ENCODE measurements at places on chromosomes 11 and 22.
A peak's percentile ranks its signal among the peaks of the same experiment; 100 is the strongest.

- DNase-seq = no peak
These were observed 46.1 kb upstream of the RFPL3 start for GRCh38 chr22:32311551-32312071.

DNA sequence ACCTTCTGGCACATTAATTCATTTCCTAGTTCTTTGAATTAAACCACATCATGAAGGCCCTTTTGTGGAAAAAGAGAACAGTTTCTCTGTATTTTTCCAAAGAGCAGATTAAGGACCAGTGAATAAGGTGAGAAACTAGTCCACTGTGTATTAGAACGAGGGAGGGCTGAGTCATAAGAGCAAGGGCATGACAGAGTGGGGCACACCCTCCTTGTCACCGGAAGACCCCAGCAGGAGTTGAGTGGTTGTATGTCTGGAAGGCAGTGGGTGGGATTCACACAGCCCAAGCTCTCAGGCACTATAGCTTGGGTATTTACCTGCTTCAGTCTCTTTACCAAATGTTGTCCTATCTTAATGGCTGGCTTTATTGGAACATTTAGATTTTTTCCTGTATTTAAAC, 86.8 kb downstream of the BMAL1 start:
- no peak for DNase-seq

DNA sequence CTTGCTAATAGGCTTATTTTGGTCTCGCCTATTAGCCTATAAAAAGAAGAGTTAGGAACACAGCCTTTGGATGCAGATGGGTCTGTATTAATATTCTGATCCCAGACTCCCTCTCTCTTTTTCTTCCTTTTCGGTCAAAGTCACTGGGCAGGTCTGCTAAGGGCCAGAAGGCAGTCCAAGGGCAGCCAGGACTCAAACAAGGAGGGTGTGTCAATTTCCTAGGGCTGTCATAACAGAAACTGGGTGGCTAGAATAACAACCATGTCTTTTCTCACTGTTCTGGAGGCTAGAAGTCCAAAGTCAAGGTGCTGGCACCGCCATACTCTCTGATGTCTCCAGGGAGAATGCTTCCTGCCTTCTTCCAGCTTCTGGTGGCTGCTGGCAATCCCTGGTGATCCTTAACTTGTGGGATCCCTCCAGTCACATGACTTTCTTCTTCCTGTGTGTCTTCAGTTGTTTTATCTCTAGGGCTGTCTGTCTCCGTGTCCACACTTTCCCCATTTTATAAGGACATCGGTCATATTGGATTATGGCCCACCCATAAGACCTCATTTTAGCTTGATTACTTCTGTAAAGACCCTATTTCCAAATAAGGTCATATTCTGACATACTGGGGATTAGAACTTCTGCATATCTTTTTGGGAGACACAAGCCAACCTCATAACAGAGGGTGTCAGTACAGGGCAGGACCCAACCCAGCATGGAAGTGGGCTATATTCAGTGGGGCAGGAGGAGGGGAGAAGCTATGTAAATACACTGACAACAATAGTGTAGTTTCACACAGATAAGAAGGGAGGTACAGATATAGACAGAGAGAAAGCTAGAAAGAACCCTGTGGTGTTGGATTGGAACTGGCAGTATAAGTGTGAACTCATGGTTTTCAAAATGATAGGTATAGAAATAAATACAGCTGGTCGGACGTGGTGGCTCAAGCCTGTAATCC, 5.9 kb upstream of the CSF2RB start:
- no peak for DNase-seq

DNA sequence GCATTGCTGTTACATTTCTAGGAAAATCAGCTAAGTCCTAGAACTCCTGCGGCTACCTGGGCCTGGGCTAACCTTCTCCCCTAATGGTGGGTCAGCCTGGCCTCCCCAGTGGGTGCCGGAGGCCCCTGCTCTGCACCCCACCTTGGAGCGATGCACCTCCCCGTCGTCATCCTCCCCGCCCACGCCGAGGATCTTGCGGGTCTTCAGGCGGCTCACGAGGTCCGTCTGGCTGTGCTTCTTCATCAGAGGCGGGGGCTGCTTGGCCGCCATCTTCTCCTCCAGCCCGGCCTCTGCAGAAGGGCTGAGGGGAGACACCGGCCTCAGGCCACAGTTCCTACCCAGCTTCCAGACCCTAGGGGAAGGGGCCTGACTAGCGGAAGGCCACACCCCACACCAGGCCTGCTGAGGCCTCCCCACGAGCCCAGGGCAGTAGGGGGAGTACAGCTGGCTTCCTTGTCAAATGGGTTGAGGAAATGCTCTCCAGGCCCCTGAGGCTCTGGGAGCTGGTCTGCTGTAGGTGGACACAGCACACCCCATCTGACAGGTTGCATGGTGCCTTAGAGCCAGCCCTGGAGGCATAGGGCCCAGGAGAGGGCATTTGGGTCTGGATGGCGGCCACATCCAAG, 12.5 kb downstream of the TP53I11 start:
- no peak for DNase-seq

- no peak for DNase-seq
These were observed 9.3 kb downstream of the TENM4 start for GRCh38 chr11:79431535-79431934.

GRCh38 chr11:111408789-111409727, 30.0 kb upstream of the POU2AF1 start:
- DNase-seq = no peak

GRCh38 chr11:65776710-65777141, 4.0 kb downstream of the AP5B1 start:
- DNase-seq = no peak

- no peak for DNase-seq
These were observed at the start of gene PAX6 for GRCh38 chr11:31810779-31811647. Gene PAX6, minus strand, starts transcription at chr11:31811322. Its CDS starts 4,911 bp downstream, at chr11:31806411.

DNA sequence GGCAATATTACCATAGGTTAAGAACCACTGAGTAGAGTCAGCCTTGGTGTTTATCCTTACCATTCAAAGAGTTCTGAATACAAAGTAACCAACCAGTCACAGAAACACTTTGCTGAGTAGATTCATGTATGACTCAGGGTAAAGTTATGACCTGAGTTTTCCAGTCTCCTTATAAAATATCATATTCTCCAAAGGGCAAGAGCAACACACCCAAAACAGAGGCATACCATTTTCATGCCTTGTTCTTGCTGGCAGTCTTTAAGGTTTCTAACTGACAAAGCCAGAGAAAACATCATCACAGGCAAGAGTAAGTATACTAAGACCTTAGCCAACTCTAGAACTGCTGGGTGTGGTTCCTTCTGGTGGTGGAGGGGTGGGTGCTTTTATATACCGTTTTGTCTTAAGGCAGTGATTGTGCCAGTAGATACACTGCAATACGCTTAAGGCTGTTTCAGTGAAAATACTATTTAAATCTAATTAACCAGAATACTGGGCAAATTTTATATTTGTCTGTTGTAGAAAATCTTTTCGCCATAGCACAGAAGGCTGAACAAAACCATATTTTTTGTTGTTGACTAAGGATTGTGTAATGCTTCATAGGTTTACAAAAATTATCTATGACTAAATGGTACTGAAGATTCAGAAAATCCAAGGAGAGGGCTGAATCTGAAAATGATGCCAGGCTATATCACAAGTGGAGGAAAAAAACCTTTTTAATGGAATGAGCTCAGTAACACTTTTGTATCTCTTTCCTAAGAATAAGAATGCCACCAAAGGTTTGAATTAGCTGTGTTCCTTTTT, 3.0 kb downstream of the ATL3 start:
- no peak for DNase-seq

GRCh38 chr11:73330569-73331093, 22.6 kb downstream of the ARHGEF17 start:
- no peak for DNase-seq

GRCh38 chr11:116657842-116658825, 114.7 kb downstream of the BUD13 start:
- no peak for DNase-seq

GRCh38 chr22:17431179-17431578, 61.9 kb downstream of the CECR2 start:
- DNase-seq = no peak

DNA sequence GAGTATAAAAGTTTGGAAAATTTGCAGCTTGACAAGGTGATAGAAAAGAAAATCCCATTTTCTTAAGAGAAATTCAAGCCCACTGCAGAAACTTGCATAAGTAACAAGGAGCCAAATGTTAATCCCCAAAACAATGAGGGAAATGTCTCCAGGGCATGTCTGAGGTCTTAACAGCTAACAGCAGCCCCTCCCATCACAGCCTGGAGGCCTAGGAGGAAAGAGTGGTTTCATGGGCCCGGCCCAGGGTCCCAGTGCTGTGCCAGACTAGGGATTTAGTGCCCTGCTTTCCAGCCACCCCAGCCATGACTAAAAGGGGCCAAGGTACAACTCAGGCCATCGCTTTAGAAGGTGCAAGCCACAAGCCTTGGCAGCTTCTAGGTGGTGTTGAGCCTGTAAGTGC, 123.7 kb upstream of the TRPC6 start:
- no peak for DNase-seq

DNA sequence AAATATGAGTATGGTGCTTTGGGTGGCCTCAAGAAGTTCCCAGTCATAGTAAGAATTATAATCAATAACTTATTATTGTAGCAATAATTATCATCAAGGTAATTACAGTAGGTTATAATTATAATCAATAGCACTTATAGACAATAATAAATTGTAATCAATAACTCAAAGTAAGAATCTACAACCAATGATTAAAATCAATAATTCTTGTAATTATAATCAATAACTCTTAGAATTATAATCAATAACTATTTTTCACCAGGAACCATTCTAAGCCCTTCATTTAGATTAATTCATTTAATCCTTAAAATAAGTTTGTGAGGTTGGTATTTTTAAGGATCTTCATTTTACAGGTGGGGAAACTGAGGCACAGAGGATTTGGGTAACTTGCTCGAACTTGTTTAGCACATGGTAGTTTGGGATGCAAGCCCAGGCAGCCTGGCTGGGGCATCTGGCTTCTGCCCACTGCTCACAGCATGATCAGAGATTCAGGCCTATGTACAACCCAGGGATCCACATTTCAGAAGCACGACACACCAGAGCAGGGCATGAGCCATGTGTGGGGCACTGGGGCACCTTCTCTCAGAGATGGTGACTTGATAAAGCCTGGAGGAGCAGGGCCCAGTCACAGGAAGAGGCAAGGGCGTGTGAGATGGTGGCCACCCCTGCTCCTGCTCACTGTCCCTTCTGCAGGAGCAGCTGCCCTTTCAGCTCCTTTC, 46.6 kb downstream of the SLC1A2 start:
- DNase-seq = no peak

- no peak for DNase-seq
These were observed 936 bp downstream of the BRD1 start for GRCh38 chr22:49826603-49827270.

GRCh38 chr22:31491218-31491962, 1.7 kb upstream of the EIF4ENIF1 start:
- DNase-seq = no peak

DNA sequence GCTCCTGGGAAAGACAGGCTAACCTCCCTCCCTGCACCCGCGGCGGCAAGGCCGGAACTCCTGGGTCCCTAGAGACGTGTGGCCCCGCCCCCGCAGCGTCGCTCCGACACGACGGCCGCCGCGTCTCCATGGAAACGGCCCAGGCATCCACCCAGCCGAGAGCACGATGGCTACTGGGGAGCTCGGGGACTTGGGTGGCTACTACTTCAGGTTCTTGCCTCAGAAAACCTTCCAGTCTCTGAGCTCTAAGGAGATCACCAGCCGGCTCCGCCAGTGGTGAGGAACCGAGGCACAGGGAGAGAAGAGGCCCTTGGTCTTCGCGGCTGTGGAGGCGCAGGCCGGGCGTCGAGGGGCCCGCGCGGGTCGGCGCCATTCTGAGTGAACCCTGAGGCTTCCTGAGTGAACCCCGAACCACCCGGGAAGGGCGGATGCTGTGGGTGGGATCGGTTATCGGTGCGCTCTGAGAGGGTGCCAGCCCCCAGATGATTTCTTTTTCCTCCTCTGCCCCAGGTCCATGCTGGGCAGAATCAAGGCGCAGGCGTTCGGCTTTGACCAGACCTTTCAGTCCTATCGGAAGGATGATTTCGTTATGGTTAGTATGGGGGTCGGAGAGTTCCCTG, at the start of gene CFAP300:
Gene CFAP300 (plus strand): TSS at position 133 of the 620 bp plus-strand sequence. CDS start 34 bp downstream, at position 167.
- DNase-seq = peak; percentile 4

- DNase-seq = no peak
These were observed 3.7 kb downstream of the LYVE1 start for GRCh38 chr11:10564696-10565318.

DNA sequence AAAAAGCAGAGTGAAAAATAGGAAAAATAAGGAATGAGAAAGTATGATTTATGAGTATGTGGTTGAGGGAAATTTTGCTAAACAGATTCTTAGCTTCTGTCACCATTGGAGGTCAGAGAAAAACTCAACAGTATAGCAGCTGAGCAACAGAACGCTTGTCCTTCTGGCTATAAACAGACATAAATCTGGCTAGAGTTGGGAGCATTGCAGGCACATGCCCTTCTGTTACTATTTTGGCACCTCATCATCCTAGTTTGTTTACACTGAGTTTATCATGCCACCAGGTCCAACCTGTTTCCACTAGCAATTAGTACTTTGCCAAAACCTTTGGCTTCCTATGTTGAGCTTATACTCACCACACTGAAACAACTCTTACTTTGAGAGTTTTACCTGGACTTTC, 6.9 kb downstream of the UBE4A start:
- DNase-seq = no peak

GRCh38 chr22:35526333-35526979, 14.2 kb upstream of the RASD2 start:
- DNase-seq = no peak

- no peak for DNase-seq
These were observed 10.3 kb downstream of the PIK3C2A start for GRCh38 chr11:17197431-17197898.

DNA sequence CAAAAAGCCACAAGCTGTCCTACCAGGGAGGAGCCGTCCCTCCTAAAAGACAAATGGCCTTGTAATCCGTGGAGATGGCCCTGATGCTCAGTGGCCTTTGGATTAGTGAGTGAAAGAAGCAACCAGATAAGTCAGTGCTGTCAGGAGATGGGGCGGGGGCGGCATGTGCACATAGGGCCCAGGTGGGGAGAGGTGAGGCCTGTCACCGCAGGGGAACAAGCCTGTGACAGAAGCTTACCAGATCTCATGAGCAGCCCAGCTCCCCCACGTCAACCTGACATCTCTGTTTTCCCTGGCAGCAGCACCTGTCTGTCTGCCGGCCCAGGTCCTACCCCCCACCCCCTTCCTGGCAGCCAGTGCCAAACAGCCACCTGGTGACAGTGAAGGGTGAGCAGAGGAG, 162.6 kb downstream of the BUD13 start:
- DNase-seq = no peak

GRCh38 chr11:69000831-69001242, 12.2 kb downstream of the MRGPRF start:
- no peak for DNase-seq
